ENCODE measurements at places on chromosomes 7 and 10. TPM values are rescaled to one million over a fixed set of nuclear protein-coding genes. Genes with fewer than 3 reads are reported as not detected.

RAPGEF5 gene
- total RNA-seq, result 0.17 TPM

PRKCQ gene
- 43.4 TPM for total RNA-seq

IQUB gene
- not detected for total RNA-seq

SEMA3E gene
- total RNA-seq, result not detected

CHRM2 gene
- total RNA-seq, result not detected

HMX3 gene
- total RNA-seq, result not detected

SKIDA1 gene
- total RNA-seq, result 0.22 TPM

PKD2L1 gene
- not detected for total RNA-seq

GRCh38 chr10:33422471-33423153 lies 88.1 kb upstream of the NRP1 start:
- no peaks in the 10 kb centered on the region for H3K4me1 ChIP-seq
- H3K27ac ChIP-seq, result no peak overlapping the region
- no peaks in the 10 kb centered on the region for H3K36me3 ChIP-seq
- no peak overlapping the region for H3K4me3 ChIP-seq
- peaks cover 3% of the 10 kb centered on the region for H3K27me3 ChIP-seq
- DNase-seq, result no peak

- DNase-seq, result no peak
- H3K4me3 ChIP-seq, result no peak overlapping the region
- H3K27me3 ChIP-seq, result no peaks in the 10 kb centered on the region
- H3K4me1 ChIP-seq, result no peaks in the 10 kb centered on the region
- H3K36me3 ChIP-seq, result no peaks in the 10 kb centered on the region
These were observed 230.5 kb downstream of the TCF7L2 start for GRCh38 chr10:113180401-113181154.

GRCh38 chr10:106661767-106662140 lies 502.8 kb downstream of the SORCS1 start:
- no peak overlapping the region for H3K27ac ChIP-seq
- H3K4me1 ChIP-seq, result no peaks in the 10 kb centered on the region
- no peak for DNase-seq
- H3K4me3 ChIP-seq, result no peak overlapping the region
- no peaks in the 10 kb centered on the region for H3K27me3 ChIP-seq

DNA sequence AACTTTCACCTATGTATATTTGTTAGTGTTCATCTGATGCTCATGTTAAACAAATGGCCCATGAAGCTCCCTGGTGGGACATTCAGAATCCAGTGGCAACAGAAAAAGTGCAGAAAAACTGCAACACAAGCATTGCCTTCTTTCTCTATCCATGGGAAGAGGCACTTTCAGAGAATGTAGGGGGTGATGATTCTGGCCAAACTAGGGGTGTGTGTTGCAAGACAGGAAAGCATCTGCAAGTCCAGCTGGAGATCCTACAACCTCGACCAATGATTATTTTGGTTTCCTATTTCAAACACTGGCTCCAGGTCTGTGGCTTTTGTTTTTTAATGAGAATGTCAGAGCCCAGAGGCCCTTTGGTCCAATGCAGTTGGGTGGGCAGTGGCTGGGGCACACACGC lies 198.7 kb downstream of the CXCL12 start:
- H3K4me1 ChIP-seq, result no peaks in the 10 kb centered on the region
- H3K36me3 ChIP-seq, result no peaks in the 10 kb centered on the region
- DNase-seq, result no peak

- H3K27ac ChIP-seq, result no peak overlapping the region
- peaks cover 3% of the 10 kb centered on the region for H3K36me3 ChIP-seq
- peak overlapping the region; percentile 15 for H3K4me3 ChIP-seq
- peaks cover 58% of the 10 kb centered on the region for H3K4me1 ChIP-seq
- DNase-seq, result peak; percentile 17
These were observed 30.4 kb upstream of the PPIF start for GRCh38 chr10:79316671-79317431.

GRCh38 chr10:50798297-50798696 lies 58.6 kb downstream of the ASAH2B start:
- no peaks in the 10 kb centered on the region for H3K36me3 ChIP-seq
- H3K27ac ChIP-seq, result no peak overlapping the region
- peaks cover 2% of the 10 kb centered on the region for H3K27me3 ChIP-seq
- no peak for DNase-seq
- no peaks in the 10 kb centered on the region for H3K4me1 ChIP-seq

DNA sequence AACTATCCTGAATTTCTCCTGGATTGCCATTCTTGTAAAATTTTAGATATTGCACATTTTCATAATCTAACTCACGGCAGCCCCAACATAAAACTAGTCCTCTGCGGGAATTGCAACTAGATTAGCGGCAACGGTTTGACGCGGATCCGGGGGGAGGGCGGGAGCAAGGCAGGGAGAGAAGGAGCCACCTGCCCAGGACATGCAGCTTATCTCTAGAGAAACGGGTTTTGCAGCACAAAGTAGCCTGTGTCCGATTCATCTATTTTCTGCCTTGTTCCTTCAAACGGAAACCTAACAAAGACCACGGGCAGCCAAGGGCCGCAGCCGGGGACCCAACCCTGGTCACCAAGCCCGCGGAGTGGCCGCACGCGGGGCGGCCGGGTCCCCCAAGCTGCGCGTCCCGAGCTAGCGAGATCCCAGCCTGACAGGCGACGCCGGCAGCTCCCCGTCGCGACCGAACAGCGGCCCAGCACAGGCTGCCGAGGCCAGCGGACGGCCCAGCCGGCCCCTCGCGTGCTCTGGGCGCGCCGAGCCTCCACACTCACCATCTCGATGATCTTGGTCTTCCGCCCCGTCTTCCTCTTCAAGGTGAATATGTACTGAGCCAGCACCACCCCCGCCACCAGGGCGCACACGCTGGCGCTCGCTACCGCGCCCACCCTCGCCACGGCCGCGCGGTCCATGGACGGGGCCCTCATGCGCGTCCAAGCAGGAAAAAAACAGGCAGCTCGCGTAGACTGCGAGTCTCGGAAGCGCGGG lies at the start of gene NT5C3A:
Gene NT5C3A, minus strand, starts transcription at position 754 of the 759 bp plus-strand sequence. Its CDS starts 71 bp downstream, at position 683.
- peaks cover 6% of the 10 kb centered on the region for H3K36me3 ChIP-seq
- H3K4me3 ChIP-seq, result peak within 1 kb of the TSS; percentile 72
- DNase-seq, result peak; percentile 56

DNA sequence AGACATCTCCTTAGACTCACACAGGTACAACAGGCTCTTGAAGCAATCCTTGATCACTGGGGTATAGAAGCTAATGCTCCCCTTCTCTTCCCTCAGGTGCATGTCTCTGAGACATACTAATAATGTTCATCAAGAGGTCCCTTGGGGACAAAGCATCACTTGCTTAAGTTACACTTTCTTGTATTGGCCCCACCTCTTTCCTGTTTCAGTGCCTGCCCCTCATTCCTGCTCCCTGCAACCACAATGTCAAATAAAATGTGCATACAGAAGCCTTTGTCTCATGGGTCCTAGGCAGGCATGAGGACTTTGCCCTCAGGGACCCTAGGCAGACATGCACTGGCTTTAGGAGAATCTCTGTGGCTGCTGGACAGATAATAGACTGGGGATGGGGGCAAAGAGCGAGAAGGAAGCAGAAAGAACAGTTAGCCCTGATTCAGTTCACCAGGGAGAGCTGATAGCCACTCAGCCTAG lies 175.0 kb upstream of the NPY start:
- H3K27ac ChIP-seq, result no peak overlapping the region
- H3K4me3 ChIP-seq, result no peak overlapping the region
- H3K4me1 ChIP-seq, result no peaks in the 10 kb centered on the region

GRCh38 chr7:539731-540411 lies 20.2 kb upstream of the PDGFA start:
- no peak overlapping the region for H3K4me3 ChIP-seq
- DNase-seq, result no peak
- no peak overlapping the region for H3K27ac ChIP-seq
- H3K36me3 ChIP-seq, result no peaks in the 10 kb centered on the region

GRCh38 chr10:124564881-124565280 lies 103.3 kb downstream of the LHPP start:
- no peaks in the 10 kb centered on the region for H3K36me3 ChIP-seq
- no peak for DNase-seq
- no peaks in the 10 kb centered on the region for H3K27me3 ChIP-seq
- H3K4me1 ChIP-seq, result no peaks in the 10 kb centered on the region
- no peak overlapping the region for H3K4me3 ChIP-seq

DNA sequence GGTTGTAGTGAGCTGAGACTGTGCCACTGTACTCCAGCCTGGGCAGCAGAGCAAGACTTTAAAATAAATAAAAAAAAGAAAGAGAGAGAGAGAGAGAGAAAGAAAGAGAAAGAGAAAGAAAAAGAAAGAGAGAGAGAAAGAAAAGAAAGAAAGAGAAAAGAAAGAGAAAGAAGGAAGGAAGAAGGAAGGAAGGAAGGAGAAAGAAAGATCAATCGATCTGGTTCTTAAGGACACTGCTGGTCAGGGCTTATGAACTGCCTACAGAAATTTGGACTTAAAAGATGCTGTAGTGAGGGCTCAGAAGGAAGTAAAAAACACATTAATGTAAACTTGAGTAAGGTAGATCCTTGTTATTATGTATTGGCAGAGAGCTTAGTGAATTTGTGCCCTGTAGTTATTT lies 62.4 kb downstream of the COPG2 start:
- H3K4me3 ChIP-seq, result no peak overlapping the region
- no peak overlapping the region for H3K27ac ChIP-seq
- H3K36me3 ChIP-seq, result peaks cover 13% of the 10 kb centered on the region
- no peaks in the 10 kb centered on the region for H3K4me1 ChIP-seq
- no peak for DNase-seq

- H3K36me3 ChIP-seq, result no peaks in the 10 kb centered on the region
- no peak overlapping the region for H3K27ac ChIP-seq
- H3K4me3 ChIP-seq, result no peak overlapping the region
- H3K4me1 ChIP-seq, result no peaks in the 10 kb centered on the region
- no peak for DNase-seq
- no peaks in the 10 kb centered on the region for H3K27me3 ChIP-seq
These were observed 25.5 kb downstream of the KLHDC10 start for GRCh38 chr7:130095812-130096211.

DNA sequence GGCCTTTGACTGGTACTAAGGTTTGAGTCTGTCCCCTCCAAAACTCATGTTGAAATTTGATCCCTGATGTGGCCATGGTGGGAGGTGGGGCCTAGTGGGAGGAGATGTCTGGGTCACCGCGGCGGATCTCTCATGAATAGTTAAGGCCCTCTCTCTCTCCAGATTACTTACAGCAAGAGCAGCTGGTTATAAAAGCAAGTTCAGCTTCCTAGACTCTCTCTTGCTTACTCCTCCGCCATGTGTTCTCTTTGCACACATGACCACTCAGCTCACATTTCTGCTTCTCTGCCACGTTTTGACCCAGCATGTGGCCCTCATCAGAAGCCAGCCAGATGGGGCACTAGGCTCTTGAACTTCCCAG lies 29.9 kb upstream of the ZMIZ1 start:
- no peak for DNase-seq
- H3K4me3 ChIP-seq, result no peak overlapping the region
- H3K4me1 ChIP-seq, result peaks cover 2% of the 10 kb centered on the region

DNA sequence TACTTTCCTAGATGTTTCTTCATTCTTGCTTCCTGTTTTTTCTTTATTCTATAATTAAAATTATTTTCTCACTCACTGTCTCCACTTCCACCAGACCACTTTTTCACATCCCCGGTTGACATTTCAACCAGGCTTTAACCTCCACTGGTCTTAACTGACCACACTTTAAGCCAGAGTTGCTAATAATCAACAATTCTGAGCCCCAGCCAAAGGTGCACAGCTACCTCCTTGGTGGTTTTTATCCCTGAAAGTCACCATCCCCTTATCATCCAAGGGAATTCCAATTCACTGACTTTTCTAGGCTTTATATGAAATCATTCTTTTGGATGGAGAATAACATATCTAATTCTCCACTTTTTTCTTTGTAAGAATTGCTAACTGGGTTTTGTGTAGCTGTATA lies 138.9 kb downstream of the FRMD4A start:
- H3K27ac ChIP-seq, result no peak overlapping the region
- no peak for DNase-seq
- no peaks in the 10 kb centered on the region for H3K4me1 ChIP-seq
- H3K27me3 ChIP-seq, result peaks cover 9% of the 10 kb centered on the region
- H3K36me3 ChIP-seq, result no peaks in the 10 kb centered on the region
- H3K4me3 ChIP-seq, result no peak overlapping the region

- no peak overlapping the region for H3K27ac ChIP-seq
- no peaks in the 10 kb centered on the region for H3K36me3 ChIP-seq
- no peak for DNase-seq
These were observed 285.5 kb upstream of the IGFBP3 start for GRCh38 chr7:46206476-46207060.

- H3K27me3 ChIP-seq, result no peaks in the 10 kb centered on the region
- H3K4me1 ChIP-seq, result no peaks in the 10 kb centered on the region
- DNase-seq, result no peak
- H3K4me3 ChIP-seq, result no peak overlapping the region
- H3K27ac ChIP-seq, result no peak overlapping the region
- peaks cover 42% of the 10 kb centered on the region for H3K36me3 ChIP-seq
These were observed 73.2 kb downstream of the VCL start for GRCh38 chr10:74071157-74071556.

DNA sequence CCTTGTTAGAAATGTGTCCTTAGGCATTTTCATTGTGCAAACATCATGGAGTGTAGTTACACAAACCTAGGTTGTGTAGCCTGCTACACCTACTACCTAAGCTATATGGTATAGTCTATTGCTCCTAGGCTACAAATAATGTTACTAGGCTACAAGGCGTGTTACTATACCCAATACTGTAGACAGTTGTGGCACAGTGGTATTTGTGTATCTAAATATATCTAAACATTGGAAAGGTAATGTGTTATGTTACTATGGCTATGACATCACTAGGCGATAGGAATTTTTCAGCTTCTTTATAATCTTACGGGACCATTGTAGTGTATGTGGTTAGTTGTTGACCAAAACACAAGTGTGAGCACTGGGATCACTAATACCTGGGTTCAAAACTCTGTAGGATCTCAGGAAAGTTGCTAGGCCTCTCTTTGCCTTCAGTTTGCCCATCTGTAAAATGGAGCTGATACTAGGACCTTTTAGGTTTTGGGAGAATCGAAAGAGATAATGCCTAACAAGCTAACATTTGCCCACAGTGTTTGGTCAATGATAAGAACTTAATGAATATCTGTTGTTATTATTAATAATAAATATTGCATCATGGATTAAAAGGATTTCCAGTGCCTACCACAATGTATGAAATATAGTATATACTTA lies 2.7 kb downstream of the BICC1 start:
- no peak for DNase-seq
- no peaks in the 10 kb centered on the region for H3K36me3 ChIP-seq
- peaks cover 7% of the 10 kb centered on the region for H3K4me1 ChIP-seq
- H3K27me3 ChIP-seq, result peaks cover 59% of the 10 kb centered on the region

DNA sequence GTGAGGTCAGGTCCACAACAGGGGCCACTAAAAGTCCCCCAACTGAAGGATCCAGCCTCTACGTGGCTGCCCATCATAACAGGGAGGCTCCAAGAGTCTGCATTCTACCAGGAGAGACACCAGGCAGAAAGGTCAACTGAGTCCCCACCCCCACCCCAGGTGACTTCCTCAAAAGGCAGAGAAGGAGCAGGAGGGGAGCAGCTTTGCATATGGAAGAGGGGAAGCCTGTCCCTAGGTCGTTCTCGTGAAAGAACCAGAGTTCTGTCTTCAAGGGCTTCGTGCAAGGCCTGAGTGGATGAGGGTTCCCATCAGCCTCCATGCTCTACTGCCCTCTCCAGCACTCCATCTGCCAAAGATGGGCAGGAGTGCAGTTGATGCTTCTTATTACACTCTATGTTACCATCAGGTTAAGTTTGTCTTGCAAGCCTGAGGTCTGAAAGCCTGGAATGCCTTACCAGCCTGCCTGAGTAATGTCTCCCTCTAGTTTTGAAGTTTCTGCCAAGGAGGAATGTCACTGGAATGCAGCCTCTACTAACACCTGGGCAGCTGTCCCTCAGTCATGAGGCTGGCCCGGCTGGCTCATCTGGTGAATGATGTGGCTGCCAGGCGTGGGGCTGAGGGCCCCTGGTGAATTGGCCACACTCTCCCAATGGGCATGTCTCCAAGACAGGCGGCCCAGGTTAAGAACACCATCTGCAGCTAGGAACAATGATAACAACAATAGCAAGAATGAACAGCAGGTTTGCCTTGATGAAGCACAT lies 54.3 kb upstream of the SMNDC1 start:
- H3K36me3 ChIP-seq, result no peaks in the 10 kb centered on the region
- H3K27ac ChIP-seq, result no peak overlapping the region
- H3K4me1 ChIP-seq, result peaks cover 72% of the 10 kb centered on the region
- DNase-seq, result no peak

Data from CD4-positive, alpha-beta T cell (primary cell).